CD8-positive, alpha-beta memory T cell (primary cell): ENCODE measurements at places on chromosomes 2 and 18. TPM values are rescaled to one million over a fixed set of nuclear protein-coding genes. Genes with fewer than 3 reads are reported as not detected.

The ASPRV1 gene
- polyA plus RNA-seq, result 0.99 TPM

The MSH2 gene
- polyA plus RNA-seq, result 25.4 TPM

- no peak for DNase-seq
Observed at GRCh38 chr18:72128649-72129048, 415.5 kb downstream of the CBLN2 start.

GRCh38 chr2:118044854-118045253, 31.0 kb upstream of the CCDC93 start:
- no peak for DNase-seq

DNA sequence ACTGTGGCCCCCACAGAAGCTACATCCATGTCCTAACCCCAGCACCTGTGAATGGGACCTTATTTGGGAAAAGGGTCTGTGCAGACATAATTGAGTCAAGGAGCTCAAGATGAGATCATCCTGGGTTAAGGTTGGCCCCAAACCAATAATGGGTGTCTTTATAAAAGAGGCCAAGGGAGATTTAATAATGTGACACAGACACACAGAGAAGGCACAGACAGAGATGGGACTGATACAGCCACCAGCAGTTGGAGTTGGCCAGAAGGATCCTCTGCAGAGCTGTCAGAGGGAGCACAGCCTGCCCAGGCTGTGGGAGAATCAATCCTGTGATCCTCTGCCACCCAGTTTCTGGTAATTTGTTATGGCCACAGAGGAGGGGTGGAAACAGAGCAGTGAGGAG, 26.0 kb downstream of the SNORC start:
- DNase-seq, result no peak
